Naive B cell (primary cell): ENCODE measurements at places on chromosomes 16 and 17.
A peak's percentile ranks its signal among the peaks of the same experiment; 100 is the strongest.

DNA sequence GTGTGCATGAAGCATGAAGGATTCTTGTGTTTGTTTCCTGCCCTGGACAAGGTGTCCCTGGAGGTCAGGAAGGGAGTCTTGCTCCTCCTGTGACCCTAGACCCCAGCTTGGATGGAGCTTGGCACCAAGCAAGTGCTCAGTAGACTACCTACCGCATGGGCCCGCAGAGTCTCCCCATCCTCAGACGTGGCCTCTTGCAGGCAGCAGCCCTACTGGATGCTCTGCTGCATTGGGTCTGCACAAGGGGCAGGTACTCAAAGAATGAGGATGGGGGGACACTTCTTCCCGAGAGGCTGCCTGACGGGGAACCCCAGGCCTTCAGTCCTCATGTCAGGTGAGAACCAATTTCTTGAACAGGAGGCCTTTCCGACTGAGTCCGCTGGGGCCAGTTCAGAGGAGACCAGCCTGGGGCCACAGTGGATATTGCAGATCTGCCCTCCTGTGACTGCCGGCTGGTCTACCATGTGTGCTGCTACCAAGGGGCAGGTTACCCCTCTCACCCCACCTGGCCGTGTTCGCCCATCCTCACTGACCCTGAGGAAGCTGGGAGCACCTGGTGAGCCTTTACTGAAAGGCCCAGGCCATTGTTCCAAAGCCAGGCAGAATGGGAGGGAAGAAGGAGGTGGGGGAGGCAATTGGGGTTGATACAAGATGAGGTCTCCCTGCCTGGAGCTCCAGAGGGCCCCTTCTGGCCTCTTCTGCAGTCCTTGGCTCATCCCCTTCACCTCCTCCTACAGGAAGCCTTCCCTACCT is 206.3 kb downstream of the RAB11FIP4 start:
- DNase-seq, result no peak

- no peak for DNase-seq
These were observed 11.4 kb upstream of the MAP2K3 start for GRCh38 chr17:21272881-21273792.

DNA sequence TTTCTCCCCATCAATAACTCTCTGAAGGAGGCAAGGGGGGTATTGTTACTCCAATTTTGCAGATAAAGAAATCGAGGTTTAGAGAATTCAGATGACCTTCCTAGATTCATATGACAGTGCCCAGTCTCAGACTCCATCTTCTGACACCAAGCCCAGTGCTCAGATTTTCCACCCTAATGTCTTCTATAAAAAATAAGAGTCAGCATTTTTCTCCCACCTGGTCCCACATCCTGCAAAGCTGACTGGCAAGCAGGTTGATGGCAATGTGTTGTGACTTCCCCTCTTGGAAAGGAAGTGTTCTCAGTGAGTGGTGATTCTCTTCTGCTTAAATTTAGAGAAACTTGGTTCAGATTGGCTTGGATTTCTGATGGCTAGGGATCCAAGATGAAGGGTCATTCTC is 129.4 kb downstream of the SOX9 start:
- no peak for DNase-seq

DNA sequence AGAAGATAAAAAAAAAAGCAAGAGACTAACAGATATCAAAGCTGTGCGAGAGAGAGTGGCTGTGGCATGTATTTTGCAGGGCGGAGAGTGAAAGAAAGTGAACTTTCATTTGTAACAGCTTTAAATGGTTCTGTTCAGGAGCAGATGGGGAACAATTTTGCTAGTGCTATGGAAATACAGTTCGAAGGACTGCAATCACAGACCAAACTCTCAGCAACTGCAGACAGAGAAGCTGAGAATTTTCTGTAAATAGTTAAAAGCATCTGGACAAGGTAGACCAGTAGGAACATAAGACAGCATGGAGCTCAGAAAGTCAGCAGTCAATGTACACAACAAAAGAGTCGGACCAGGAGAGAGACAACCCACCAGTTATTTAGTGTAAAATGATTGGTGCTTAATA is 62.3 kb downstream of the TBX4 start:
- DNase-seq, result no peak

DNA sequence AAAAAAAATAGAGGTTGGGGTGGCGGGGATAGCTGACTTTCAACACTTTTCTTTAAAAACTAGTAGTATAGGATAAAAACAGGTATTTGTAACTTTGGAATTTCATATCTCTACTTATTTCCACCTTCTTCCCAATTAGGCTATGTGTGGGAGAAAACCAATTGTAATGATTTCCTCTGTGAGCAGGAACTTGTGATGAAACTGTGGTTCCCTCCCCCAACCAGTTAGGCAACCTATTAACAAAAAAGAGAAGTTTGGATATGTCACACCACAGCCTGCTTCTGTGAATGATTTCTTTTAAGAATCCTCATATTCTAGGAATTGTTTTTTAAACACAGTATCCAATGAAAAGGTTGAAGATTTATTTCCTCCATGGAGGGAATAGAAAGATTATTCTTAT is 1.9 kb downstream of the IGSF6 start:
- DNase-seq, result no peak

- no peak for DNase-seq
These were observed 211.2 kb downstream of the RBFOX3 start for GRCh38 chr17:79399610-79400144.

- DNase-seq, result peak; percentile 6
These were observed 43.7 kb downstream of the PKD1L3 start for GRCh38 chr16:71956486-71956885.

DNA sequence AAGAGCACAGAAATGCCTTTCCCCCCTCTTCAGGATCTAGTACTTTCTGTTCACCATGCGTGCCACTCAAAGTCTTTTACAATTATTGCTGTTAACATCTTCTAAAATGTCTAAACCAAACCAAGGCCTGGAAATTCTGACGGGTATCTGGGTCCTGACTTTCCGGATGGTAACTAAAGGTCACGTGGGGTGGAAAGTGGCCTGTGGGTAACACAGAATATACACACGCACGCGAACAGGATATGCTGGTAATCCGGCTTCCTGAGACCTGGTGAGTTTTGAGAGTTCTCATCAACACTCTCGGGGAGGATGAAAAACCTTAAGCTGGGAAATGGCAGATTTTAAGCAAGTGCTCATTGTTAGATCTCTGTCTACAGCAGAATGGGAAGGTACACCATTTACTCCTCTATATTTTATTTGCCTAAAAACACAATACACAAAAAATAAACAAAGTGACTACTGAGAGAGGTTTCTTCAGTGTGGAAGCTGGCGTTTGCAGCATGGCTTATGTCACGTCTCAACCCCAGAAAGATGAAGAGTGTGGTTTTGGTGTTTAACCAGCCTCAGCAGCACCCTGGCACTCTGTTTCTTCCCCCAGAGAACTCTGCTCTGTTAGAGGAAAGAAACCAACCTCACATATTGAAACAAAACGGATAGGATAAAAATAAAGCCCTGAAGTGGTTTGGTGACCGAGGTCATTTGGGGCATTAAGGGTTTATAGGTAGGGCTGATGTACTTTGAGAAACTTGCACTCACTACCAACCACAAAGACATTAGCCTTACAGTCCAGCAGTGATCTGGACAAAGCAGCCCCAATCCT is 37.3 kb downstream of the SMG6 start:
- peak; percentile 47 for DNase-seq

GRCh38 chr17:6675201-6675825 is 23.8 kb downstream of the C17orf100 start:
- no peak for DNase-seq

DNA sequence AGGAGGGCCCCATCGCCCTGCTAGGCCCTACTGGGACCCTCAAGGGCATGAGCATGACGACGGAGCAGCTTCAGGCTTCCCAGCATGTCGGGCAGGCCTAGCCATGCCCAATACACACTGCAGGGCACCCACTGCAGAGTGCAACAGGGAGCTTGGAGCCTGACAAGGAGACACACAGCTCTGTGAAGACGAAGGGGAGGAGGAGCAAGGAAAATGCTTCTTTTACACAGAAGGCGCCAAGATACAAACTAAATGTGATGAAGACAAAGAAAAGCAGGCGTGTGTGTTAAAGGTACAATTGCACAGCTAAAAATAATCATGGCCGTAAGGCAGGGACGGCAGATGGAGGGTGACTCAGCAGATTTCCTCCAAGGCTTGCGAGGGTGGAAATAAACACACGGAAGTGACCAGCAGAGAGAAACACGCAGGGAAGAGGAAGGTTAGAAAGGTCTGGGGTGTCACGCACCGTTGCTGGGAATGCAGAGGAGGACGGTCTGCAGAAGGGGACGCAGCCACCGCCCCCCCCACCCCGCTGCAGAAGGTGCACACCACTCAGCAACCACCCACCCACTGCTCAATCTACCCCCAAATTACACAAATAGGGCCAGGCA is 108.5 kb downstream of the ZNF778 start:
- no peak for DNase-seq

- DNase-seq, result no peak
These were observed 25.6 kb downstream of the MGAT5B start for GRCh38 chr17:76893623-76894334.

GRCh38 chr17:8492121-8492520 is 56.4 kb downstream of the NDEL1 start:
- DNase-seq, result no peak

- no peak for DNase-seq
These were observed 8.9 kb upstream of the AXIN1 start for GRCh38 chr16:361341-361871.

- no peak for DNase-seq
These were observed 9.2 kb downstream of the TBC1D16 start for GRCh38 chr17:80026359-80027042.
